ENCODE measurements at places on chromosomes 13 and 19. TPM values are rescaled to one million over a fixed set of nuclear protein-coding genes. Genes with fewer than 3 reads are reported as not detected.

- DNase-seq: no peak
Measured at GRCh38 chr19:35360880-35361420, 2.7 kb downstream of the FFAR3 start.

DNA sequence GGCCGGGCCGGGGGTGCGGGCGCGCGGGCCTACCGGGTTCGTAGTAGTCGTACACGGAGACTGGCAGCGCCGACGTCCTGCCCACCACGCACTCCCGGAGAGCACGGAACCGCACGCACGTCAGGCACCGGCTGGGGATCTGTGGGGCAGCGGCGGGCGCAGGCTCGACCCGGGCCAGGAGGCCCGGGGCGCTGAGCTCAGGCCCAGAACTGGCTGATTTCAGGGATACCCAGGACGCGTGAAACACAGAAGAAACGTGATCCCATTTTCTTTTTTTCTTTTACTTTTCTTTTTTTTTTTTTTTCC is 9.0 kb downstream of the F2RL3 start:
- DNase-seq: no peak

The ATP8B3 gene
- 5.0 TPM for total RNA-seq

GRCh38 chr19:46404753-46405468 is 8.5 kb downstream of the CCDC8 start:
- no peak for DNase-seq

GRCh38 chr19:4064496-4065260 is 2.0 kb downstream of the ZBTB7A start:
- no peak for DNase-seq

The CYP4F8 gene
- not detected for total RNA-seq

- no peak for DNase-seq
Measured at GRCh38 chr13:50017819-50018218, 2.6 kb downstream of the KCNRG start.

- no peak for DNase-seq
Measured at GRCh38 chr19:46025835-46026234, 3.0 kb upstream of the PGLYRP1 start.

The TNNI3 gene
- not detected for total RNA-seq

DNA sequence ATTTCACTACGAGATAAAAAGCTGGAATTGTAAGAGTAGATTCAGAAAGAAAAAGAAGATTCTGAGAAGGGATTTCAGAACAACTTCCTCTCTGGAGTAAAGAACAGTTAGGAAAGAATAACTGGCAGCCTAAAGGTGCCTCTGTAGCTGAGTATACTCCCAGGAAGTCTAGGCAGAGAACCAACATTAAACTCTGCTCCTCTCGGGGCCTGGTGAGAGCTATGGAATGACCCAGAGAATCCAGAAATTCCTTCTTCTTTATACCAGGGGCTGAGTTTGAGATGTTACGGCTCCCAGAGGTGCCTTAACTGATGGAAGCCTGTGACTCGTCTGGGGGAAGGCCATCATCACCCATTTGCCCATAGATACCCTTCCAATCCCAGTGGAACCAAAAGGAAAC is 39.1 kb downstream of the FAM216B start:
- no peak for DNase-seq

GRCh38 chr13:80337288-80338081 is 3.4 kb downstream of the SPRY2 start:
- no peak for DNase-seq

GRCh38 chr13:113854238-113855011 is 9.5 kb downstream of the GAS6 start:
- DNase-seq: no peak

- DNase-seq: no peak
Measured at GRCh38 chr13:93290503-93290902, 63.9 kb downstream of the GPC6 start.

- DNase-seq: no peak
Measured at GRCh38 chr13:66033924-66034323, 1196.2 kb downstream of the PCDH9 start.

The MCF2L gene
- total RNA-seq: not detected

- no peak for DNase-seq
Measured at GRCh38 chr19:13121551-13122274, 3.6 kb downstream of the NACC1 start.

DNA sequence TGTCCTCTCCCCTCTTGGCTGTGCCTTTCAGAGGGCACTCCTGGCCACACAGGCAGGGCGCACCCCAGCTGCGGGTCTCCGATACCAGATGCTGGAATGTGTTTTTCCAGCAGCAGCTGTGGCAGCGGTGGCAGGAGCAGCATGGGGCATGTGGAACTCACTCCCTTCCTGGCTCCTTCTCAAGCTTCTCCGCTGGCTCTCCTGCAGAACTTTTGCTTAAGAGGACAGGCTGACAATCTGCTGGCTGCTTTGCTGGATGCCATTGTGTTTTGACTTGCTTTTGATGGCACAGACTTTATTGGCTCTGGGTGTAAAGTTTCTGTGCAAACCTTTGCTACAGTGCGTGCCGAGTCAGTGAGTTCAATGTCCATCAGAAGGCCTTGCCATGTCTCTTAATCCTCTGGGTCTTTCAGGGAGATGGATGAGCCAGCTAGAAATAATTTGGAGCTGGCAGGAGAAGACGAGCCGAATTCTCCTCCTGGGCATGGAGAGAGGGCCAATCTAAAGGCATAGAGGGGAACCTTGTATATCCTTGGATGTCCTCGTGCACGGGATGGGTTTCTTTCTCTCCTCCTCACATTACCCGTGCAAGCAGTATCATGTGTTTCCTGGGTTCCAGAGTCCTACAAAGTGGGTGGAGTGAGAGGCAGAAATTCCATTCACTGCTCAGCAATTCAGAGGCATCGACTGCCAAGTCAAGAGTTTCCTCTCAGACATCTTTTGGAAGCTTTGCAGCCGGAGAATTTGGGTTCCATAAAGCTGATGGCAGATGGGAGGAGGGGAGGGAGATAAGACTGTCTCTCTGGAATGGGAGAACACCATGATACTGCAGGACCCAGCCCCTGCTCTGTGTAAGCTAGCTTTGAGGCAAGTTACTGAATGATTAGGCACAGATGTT is 231.2 kb downstream of the FGF9 start:
- no peak for DNase-seq

- DNase-seq: no peak
Measured at GRCh38 chr13:50441130-50441529, 402.4 kb downstream of the DLEU7 start.

GRCh38 chr13:88764103-88764502 is 1092.9 kb downstream of the SLITRK5 start:
- DNase-seq: no peak

- no peak for DNase-seq
Measured at GRCh38 chr13:74667656-74668203, 533.5 kb upstream of the KLF12 start.

The ZNF154 gene
- 4.7 TPM for total RNA-seq

DNA sequence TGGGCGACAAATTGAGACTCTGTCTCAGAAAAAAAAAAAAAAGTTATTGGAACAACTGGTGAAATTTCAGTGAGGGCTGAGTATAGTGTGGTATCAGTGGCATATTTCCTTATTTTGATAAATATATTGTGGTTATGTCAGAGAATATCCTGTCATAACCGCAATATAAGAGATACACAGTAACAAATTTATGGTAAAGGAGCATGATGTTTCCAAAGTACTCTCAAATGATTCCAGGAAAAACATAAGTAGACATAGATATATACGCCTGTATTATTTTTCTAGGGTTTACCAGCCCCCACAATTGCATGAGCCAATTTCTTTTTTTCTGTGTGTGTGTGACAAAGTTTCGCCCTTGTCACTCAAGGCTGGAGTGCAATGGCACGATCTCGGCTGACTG is 5.7 kb upstream of the C5AR1 start:
- no peak for DNase-seq

DNA sequence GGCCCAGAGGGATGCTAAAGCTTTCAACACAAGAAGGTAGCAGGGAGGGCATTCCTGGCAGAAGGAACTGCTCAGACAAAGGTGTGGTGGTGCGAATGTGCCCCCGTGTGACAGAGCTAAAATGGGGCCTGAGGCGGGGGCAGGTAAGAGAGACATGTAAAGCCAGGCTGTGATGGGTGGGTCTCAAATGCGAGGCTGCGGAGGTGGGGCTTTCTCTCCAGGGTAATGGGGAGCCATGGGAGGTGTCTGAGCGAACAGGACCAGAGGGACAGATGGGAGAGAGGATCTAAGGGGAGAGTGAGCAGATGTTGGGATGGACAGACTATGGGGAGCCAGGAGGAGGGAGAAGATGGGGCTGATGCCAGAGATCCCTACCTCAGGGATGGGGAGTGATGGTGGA is 44.7 kb upstream of the NFIC start:
- no peak for DNase-seq

- no peak for DNase-seq
Measured at GRCh38 chr19:55032170-55032800, 5.8 kb downstream of the GP6 start.

The RNF113B gene
- total RNA-seq: not detected

DNA sequence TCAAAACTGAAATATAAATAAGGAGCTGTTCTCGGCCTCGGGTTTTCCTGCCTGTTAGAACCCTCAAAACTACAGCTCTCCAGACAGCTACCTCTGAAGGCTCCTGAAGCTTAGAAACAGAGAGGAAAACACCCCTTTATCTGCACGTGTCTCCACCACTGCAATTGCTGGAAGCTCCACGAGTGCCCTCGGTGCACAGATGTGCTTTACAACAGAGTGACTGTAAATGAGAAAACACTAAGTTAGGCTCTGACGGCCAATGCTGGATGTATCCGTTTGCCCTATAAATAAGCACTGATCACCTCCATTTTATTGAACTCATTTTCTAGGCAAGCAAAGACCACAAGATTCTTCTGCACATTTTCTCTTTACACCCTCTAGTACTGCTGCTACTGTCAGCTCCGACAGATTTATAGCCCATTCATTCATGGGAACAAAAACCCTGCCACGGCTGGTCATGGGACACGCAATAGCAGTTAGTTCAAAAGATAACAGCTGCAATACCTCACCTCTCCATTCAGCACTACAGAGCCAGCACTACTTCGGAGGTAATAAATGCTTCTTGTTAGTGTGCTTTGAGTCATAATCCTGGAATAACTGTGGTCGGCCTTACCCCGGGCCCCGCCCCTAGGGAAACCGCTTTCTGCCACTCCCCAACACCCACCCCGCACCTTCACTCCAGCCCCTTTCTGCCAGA is 241.1 kb upstream of the ZNF507 start:
- DNase-seq: no peak

DNA sequence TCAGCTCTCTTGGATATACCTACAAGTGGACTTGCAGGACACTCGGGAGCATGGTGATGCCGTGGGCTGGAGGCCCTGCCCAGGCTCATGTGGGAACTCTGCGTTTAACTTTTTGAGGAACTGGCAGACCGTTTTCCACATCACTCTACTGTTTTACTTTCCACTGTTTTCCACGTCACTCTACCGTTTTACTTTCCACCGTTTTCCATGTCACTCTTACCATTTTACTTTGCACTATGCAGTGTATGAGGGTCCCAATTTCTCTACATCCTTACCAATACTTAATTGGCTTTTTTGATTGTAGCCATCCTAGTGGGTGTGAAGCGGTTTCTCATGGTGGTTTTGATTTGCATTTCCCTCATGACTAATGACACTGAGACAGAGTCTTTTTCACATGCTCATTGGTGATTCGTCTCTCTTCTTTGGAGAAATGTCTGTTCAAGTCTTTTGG is 40.5 kb downstream of the GATAD2A start:
- DNase-seq: no peak

DNA sequence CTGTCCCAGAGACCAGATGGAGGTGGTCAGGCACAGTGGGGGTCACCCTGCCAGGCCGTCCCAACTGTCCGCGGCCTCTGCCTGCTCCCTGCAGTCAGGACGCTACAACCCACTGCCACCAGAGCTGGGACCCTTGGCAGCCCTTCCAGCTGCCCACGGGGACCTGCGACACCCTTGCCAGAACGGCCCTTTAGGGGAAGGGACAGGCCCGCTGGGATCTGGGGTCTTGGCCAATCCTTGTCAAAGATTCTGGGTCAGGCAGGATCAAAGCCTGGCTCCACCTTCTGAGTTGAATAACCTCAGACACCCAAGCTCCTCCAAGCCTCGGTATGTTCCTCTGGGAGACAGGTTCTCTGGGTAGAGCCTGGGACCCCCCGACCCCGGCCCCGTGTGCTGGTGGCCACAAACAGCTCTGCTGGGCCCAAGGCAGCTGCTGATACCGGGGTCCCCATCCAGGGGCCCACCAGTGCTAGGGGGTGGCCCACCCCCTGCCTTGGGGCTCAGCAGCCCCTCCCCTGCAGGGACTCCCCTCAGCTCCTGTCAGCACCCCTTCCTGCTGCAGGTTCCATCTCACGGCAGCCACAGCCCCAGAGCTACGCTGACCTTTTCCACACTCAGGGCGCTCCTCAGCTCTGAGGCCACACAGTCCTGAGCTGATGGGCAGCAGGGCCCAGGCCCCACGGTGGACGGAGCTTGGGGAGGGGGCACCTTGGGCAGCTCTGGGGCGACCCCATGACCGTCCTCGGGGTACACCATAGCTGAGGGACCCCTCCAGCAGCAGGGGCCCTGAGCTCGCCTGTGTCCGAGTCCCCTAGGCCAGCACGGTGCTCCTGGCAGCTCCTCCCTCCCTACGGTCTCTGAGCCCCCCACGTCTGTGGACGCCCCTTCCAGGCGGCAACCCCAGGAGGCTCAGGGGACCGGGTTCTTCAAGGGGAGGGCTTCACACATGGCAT is 18.4 kb downstream of the SBNO2 start:
- DNase-seq: no peak

GRCh38 chr13:99133230-99133629 is 67.4 kb upstream of the UBAC2 start:
- no peak for DNase-seq

GRCh38 chr13:63540061-63540460 is 2124.4 kb upstream of the PCDH20 start:
- no peak for DNase-seq

GRCh38 chr13:25752957-25753551 is 298.8 kb downstream of the SHISA2 start:
- DNase-seq: peak; percentile 35

The ZSCAN5B gene
- total RNA-seq: not detected

DNA sequence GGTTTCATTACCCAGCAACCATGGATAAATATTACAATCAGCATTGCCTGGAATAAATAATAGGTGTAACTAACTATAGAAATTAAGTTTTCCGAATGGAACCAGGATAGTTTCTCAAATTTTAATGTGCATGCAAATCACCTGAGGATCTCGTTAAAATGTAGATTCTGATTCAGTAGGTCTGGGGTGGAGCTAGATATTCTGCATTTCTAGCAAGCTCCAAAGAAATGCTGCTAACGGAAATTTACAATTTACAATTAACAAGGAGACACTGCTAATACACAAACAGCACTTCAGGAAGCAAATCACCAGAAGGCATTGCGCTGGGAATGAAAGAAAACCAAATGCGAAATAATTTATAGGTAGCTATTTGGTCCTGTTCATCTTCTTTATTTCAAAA is 597.5 kb upstream of the KLF12 start:
- no peak for DNase-seq

DNA sequence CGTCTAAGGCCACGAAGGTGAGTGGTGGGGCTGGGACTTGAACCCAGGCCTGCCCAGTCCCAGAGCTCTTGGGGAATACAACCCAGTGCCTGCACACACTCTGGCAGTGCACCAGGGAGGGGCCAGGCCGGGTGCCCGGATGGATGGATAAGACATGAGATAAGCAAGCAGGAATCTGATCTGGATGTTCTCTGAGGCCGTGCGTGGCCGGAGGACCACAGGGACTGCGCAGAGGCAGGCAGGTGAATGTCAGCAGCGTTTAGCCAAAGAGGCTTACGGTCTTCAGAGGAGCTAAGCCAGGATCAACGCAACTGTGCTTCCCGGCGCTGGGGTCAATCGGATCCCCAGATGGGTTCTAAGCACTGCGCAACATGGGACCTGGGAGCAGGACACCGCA is 1.5 kb downstream of the ZNF787 start:
- no peak for DNase-seq

Measured in activated T-helper 1 cell treated with anti-CD3 and anti-CD28 coated beads, Interleukin-12 subunit alpha, Interleukin-12 subunit beta, Interleukin-2, Interleukin-4 antibody, amounts not matched to agents 30 ng/mL and 10 ng/mL and 1 ng/mL, durations not matched to agents 14 hours and 24 hours and 36 hours (primary cell).